Effector memory CD4-positive, alpha-beta T cell (primary cell): ENCODE measurements at places on chromosomes 16 and 17.

DNA sequence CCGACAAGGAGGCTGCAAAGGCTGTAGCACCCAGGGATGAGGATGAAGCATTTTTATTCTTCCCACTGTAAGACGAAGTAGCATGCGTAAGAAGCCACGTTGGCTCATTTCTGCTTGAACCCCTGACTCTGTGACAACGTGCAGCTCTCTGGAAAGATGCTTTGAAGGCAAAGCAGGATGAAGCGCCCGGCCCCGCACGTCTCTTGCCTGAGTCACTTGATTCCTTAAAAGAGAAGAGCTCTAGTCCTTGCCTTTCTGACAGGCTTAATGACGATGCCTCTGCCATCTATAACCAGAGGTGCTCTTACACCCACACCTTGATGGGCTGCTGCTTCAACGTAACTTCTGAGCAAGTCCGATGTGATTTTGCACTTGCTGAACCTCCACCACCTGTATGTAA lies 76.7 kb upstream of the MED9 start:
- no peak for DNase-seq

- DNase-seq, result no peak
Measured at GRCh38 chr16:58057784-58058183, 32.2 kb downstream of the MMP15 start.

DNA sequence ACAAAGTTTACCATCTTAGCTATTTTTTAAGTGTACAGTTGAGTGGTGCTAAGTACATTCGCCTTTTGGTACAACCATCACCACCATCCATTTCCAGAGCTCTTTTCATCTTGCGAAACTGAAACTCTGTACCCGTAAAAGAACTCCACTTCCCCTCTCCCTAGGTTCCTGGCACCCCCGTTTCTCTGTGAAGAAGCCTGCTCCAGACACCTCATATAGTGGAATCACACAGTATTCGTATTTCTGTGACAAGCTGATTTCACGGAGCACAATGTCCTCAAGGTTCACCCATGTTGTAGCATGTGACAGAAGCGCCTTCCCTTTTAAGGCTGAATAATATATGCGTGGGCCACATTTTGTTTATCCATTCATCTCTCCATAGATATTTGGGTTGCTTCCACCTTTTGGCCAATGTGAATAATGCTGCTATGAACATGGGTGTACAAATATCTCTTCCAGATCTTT lies 54.2 kb upstream of the MAP3K14 start:
- DNase-seq, result no peak

DNA sequence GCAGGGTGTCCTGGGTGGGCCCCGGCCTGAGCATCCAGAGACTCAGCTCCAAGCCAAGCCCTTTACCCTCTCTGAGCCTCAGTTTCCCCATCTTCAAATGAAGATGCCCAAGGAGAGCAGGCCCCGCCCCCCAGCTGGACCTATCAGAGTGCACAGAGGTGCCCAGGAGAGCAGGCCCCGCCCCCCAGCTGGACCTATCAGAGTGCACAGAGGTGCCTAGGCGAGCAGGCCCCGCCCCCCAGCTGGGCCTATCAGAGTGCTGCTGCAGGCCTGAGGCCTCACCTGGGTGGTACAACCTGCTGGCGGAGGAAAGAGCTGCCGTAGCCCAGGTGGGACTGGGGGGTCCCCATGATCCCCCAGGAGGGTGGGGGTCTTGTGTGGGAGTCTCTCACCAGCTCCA lies 3.4 kb upstream of the SSTR5 start:
- no peak for DNase-seq

GRCh38 chr16:23922406-23922805 lies 86.6 kb downstream of the PRKCB start:
- DNase-seq, result no peak

DNA sequence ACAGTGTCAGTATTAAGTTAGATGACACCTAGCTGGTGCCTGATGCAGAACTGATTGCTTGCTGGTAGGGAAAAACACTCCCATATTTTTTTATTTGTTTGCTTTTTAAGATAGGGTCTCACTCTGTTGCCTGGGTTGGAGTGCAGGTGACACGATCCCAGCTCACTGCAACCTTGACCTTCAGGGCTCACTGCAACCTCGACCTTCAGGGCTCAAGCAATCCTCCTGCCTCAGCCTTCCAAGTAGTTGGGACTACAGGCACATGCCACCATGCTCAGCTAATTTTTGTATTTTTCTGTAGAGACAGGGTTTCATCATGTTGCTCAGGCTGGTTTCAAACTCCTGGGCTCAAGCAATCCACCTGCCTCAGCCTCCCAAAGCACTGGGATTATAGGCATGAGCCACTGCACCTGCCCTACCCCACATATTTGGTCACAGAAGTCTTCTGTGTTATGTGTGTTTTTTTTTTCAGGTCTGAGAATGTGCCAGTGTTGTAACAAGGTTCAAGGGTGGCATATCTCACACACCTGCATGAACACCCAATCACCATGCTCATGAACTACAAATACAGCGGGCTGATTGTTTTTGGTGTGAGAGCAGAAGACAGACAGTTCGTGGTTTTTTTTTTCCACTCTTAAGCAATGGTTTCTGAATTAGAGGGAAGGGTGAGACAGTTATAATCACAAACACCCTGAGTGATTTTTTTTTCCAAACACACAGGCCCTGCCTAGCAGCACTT lies 22.8 kb downstream of the SPAG9 start:
- DNase-seq, result no peak

DNA sequence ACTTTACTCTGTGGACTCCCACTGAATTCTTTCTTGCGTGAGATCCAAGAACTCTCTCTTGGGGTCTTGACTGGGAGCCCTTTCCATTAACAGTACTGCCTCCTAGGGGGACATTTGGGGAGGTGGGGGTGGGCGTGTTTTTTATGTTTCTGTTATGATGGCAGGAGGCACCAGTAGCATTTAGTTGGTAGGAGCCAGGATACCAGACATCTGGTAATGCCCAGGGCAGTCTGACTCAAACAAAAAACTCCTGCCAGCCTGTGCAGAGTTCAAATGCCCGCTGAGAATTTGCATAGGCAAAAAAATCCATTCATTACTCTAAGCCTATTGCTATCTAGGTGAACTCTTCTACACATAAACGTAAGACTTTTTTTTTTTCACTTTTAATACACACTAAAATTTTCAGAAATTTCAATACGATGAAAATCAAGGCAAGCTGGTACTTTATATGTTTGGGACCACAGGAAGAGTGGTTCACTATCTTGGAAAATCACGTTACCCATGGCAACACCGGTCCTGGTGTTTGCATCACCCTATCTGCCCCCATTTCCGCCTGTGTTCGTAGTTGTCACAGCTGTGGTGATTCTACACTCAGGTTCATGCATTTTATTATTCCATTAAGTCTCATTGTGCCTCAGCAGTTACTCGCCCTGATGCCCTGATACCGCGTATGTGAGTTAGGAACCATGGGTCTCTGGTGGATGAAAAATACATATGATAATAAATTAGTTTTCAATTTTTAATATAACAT lies 121.1 kb upstream of the XYLT1 start:
- DNase-seq, result peak; percentile 39

DNA sequence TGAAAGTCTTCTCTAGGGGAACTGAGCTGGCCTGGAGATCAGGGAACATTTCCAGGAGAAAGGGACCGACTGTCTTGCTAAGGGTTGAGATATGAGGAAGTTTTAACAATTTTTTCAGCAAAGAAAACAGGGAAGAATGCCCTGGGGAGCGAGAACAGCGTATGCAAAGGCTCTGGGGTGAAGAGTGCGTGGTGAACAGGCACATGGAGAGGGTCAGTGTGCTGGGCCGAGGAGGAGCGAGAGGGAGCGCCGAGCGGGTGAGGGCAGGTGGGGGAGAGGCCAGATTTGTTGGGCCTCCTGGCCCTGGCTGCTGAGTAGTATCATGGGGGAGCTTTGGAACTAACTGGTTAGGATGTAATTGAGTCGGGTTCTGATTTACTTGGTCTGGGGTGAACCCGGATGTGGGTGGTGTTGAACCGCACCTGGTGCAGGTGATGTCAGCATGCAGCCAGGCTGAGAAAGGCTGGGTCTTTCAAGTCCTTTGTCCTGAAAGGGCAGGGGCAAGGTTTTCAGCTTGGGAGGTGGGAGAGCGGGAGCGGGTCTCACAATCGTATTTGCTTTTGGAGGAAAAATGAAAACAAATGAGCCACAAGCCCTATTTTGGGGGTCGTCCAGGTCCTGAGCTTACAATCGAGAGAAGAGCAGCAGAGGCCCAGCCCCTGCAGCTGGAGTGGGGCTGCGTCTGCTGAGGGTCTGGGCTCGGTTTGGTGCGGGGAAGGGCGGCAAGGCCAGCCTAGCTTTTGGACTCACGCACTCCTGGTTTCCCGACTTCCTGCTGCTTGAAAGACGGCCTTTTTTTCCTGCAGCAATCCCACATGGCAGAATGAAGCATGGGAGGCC lies 11.1 kb upstream of the WFDC1 start:
- no peak for DNase-seq

- DNase-seq, result no peak
Measured at GRCh38 chr16:86580063-86580790, 1.9 kb downstream of the FOXL1 start.

GRCh38 chr16:52773026-52773425 lies 226.1 kb upstream of the TOX3 start:
- DNase-seq, result no peak

DNA sequence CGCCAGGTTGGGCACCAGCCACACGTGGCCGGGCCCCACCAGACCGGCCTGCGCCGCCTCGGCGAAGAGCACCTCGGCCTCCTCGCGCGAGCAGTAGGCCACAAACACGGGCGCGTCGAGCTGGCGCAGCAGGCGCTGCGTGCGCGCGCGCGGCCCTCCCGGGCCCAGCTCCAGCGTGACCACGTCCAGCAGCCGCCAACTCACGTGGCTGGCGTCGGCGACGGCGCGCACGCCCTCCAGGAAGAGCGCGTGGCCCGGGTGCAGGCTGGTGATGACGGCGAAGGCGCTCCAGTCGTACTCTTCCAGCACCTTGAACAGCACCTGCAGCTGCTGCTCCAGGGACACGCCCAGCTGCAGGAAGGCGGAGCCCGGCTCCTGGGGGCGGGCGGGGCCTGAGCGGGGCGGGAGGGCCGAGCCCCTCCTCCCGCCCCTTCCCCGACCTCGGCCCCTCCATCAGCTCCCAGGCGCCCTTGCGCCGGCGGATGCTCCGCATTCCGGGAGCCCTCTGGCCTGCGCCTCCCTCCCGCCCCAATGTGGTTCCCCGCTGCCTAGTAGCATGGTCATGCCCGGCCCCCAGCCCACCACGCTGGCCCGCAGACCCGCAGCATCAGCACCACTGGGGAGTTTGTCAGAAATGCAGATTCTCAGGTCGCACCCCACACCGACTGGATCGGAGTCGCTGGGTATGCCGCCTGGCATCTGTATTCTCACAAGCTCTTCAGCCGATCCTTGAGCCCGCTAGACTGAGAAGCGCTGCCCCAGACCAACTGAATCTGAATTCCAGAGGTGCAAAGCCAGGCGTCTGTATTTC lies 7.2 kb downstream of the GRIN2C start:
- DNase-seq, result peak; percentile 22

DNA sequence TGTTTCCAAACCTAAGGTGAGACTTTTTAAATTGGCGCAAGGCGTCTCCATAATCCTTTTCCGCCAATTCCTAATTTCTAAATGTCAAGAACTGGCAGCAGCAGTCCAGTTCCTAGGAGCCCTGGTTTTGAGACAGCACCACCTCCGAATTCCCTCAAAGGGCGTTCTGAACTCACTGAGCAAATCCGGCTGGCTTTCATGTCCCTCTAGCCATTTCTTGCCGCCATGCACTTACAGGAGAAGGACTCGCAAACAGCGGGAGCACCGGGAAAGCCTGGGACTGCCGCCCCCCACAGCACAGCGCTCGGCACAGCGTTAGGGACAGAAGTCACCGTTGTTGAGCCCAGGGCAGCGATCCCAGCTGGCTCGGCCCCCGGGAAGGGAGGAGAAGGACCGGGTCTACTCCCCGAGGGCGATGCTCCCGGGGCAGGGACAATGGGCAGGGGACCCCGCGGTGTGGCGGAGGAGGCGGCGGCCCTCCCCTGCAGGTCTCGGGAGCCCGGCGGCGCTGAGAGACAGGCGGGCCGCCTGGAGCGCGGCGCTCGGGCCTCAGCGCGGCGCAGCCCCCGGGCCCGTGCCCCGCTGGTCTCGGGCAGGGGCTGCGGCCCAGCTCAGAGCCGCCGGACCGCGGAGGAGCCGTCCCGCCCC lies 545 bp downstream of the ARHGAP17 start:
- no peak for DNase-seq

DNA sequence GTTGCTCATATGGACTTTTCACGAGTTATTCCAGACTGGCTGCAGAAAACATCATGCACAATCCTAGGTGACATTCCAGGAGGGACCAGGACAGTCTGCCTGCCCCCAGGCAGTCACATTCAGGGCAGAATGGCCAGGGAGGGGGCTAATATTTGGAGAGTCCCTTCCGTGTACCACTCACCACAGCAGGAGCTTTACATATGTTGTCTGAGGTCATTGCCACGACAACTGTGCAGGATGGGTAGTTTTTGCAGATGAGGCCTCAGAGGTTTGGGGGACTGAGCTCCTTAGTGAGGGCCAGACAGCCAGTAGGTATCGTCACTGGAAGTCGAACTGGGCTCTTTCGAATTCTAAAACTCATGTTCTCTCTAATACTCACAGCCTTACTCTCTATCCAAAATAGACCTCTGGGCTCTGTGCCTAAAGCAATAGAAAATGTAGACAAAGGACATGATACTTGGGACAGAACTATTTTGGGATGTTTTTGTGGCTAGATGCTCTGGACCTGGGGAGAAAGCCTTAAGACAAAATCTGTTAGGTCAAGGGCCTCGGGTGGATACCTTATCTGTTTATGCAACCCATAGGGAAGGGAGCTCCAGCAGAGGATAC lies 338.5 kb downstream of the MAF start:
- DNase-seq, result no peak

DNA sequence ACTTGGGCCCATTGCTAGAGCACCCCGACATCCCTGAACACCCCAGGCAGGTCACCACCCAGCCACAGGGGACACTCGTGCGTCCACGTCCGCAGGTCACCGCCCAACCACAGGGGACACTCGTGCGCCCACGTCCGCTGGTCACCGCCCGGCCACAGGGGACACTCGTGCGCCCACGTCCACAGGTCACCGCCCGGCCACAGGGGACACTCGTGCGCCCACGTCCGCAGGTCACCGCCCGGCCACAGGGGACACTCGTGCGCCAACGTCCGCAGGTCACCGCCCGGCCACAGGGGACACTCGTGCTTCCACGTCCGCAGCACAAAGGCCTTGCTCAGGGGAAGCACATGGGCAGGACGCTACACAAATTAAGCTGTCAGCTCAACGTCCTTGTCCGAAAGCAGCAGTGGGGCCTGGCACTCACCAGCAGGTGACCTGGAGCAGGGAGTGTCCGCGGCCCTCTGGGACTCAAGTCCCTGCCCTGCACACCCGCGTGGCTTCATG lies 17.7 kb downstream of the GALNS start:
- no peak for DNase-seq

DNA sequence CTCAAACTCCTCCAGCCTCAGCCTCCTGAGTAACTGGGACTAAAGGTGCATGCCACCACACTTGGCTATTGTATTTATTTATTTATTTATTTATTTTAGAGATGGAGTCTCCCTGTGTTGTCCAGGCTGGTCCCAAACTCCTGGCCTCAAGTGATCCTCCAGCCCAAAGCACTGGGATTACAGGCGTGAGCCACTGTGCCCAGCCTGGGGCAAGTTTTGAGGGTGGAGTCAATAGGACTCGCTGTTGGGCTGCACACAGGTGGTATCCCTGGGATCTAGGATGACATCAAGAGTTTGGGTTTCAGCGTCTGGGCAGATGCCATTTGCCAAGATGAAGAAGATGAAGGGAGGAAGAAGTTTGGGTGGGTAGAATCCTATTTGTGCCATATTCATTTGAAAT lies 213.9 kb downstream of the GSG1L start:
- DNase-seq, result no peak
